ENCODE measurements at places on chromosomes 7 and 10. TPM values are rescaled to one million over a fixed set of nuclear protein-coding genes. Genes with fewer than 3 reads are reported as not detected.

Gene CALCR
- total RNA-seq, result 0.31 TPM

Gene MSS51
- total RNA-seq, result 6.0 TPM

- no peak for DNase-seq
These were observed 19.5 kb upstream of the PCBD1 start for GRCh38 chr10:70907637-70908405.

GRCh38 chr7:28787106-28787505 is 171.0 kb downstream of the TRIL start:
- no peak for DNase-seq

DNA sequence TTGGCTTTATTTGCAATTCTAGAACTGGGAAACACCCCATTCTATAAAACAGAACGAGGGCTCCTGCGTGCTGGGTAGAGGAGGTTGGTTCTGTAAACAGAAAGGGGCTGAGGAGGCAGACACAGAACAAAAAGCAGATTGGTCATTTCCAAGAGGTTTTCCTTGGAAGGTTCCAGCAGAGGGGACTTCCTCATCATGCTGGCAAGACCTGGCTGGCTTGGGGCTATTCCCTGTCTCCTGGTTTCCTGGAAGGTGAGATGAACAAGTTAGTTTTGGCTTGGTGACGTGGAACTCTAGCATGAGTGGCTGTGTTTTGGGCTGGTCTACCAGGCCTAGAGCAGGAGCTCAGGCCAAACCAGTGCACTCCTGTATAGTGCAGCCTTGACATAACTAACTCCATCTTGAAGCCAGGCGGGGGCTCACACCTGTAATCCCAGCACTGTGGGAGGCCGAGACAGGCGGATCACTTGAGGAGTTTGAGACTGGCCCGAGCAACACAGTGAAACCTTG is 26.1 kb upstream of the DNAJB6 start:
- no peak for DNase-seq

DNA sequence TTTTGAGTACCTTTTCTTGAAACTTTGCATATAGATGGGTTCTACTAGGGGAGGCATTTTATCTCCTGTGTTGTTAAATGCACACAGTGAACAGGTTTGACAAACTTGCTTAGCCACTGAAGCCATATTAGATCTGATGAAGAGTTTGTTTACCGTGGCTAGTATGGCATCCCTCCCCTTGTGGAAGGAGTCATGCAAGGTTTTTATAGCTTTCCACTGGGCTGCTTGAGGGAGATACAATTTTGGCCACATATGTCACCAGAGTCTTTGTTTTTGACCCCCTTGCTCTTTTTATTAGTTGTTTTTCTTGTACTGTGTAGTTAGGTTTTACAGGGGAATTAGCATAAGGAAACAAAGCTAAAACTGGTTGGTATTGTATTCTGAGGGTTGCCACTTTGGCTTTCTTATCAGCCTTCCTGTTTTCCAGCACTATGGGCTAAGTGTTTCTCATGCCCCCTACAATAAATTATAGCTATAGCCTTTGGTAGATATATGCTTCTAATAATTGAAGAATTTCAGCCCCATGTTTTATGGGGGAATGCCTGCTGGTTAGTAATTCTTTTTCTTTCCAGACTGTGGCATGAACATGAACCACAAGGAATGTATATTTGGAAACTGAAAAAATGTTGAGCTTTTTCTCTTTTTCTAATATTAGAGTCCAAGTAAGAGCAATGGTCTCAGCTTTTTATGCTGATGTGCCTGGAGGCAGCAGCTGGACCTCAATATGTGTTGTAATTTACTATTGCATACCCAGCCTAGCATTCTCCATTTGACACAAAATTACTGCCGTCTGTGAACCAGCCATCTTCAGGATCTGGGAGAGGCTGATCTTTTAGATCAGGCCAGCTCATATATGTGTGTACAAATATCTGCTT is 18.4 kb upstream of the STEAP2 start:
- no peak for DNase-seq

DNA sequence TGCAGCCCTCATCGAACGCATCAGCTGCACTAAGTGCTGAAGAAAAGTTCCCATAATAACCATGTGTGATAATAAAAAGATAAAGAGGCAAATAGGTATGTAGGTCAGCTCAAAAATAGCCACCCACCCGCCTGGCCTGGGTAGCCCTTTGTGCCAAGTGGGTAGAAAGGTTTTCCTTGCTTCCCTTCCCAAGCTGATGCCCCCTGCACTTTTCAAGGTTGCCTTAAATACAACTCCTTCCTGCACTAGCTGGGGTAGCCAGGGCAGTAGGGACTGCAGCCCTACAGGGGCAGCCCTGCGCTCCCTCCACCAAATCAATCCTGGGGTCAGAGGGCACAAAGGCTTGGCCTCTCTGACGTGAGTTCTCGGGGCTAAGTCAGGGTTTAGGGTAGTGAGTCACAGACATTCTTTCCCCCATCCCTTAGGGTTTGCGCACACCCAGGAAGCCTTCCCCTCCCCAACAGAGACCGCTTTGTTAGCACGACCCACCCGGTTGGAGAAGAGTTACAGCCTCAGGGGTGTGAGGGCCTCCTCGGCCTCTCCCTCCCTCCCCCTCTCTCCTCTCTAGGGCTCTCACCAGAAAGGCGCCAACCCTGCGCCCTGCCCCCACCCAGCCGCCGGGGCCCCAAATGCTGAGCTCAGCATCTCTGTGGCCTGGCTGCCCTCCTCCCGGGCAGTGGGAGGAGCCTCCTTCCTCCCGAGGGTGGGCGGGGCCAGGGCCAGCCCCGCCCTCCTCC is 13.3 kb upstream of the DDIT4 start:
- peak; percentile 83 for DNase-seq

- DNase-seq, result peak; percentile 33
These were observed 14.7 kb downstream of the FKBP6 start for GRCh38 chr7:73342645-73343044.

- DNase-seq, result no peak
These were observed 35.8 kb upstream of the TRUB1 start for GRCh38 chr10:114902151-114902550.

Measured in testis (tissue), 5 donors.